ENCODE measurements at places on chromosomes 7 and 10. TPM values are rescaled to one million over a fixed set of nuclear protein-coding genes. Genes with fewer than 3 reads are reported as not detected.

LDB3 gene
- not detected for polyA plus RNA-seq

EN2 gene
- not detected for polyA plus RNA-seq

DNA sequence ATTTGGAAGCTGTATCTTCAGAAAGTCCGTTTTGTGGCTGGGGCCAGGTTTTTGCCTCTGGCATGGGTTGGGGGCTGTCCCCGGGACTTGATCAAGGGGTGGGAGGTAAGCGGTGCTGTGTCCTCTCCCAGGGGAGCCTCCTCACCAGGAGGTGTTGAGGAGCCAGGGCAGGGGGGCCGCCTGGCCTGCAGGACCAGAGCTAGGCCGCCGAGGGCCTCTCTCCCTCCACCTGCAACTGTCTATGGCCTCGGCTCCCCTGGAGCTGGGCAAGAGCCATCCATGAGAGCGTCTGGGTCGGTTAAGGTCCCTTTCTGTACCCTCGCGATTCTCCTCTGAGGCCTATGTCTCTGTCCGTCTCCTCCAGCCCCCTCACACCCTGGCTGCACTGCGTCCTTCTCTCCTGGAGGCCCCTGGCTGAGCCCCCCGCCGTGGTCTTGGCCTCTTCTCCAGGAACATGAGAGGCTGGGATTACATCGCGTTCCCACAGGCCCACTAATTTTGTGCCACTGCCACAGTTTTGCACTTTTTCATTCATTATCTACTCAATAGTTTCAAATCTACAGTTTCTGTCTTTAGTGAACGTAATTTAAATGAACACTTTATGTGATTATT is 20.6 kb downstream of the CALML5 start:
- no peak for DNase-seq

DNA sequence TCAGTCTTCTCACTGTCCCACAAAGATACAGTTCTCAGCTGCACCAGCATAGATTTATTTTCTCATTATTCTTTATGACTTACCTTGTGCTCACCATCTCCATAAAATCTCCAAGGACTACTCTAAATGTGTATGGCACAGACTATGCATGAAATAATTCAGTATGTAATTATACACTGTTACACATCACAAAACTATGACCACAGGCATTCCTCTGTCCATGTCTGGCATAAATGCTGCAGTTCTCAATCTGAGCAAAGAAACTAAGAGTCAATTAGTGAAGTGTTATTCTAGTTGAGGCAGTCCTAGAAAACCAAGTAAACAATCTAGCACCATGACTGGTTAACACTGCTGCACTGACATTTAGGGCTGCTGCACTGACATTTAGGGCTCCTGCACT is 2.7 kb downstream of the CYCS start:
- no peak for DNase-seq

GRCh38 chr7:79461660-79462059 is 8.2 kb upstream of the MAGI2 start:
- DNase-seq, result no peak

GRCh38 chr7:79862447-79863210 is 272.0 kb upstream of the GNAI1 start:
- no peak for DNase-seq

GRCh38 chr10:33716501-33717267 is 382.2 kb upstream of the NRP1 start:
- DNase-seq, result no peak

DNA sequence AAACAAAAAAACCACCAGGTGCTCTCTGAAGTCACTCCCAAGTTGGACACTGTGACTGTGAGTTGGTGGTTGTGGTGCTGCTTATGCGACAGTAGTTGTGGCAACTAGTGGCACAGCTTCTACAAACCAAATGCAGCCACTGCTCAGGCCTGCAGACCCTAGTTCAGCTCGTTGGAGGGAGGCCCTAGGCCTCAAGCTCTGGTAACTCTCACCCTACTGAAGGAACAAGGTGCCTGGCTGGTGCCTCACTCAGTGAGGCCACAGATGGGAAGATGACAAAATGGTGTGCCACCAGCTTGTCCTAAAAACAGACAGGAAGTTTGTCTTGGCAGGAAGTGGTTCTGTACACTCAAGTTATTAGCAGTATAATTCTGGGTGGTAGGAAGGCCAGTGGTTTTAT is 45.3 kb upstream of the RAPGEF5 start:
- no peak for DNase-seq

DNA sequence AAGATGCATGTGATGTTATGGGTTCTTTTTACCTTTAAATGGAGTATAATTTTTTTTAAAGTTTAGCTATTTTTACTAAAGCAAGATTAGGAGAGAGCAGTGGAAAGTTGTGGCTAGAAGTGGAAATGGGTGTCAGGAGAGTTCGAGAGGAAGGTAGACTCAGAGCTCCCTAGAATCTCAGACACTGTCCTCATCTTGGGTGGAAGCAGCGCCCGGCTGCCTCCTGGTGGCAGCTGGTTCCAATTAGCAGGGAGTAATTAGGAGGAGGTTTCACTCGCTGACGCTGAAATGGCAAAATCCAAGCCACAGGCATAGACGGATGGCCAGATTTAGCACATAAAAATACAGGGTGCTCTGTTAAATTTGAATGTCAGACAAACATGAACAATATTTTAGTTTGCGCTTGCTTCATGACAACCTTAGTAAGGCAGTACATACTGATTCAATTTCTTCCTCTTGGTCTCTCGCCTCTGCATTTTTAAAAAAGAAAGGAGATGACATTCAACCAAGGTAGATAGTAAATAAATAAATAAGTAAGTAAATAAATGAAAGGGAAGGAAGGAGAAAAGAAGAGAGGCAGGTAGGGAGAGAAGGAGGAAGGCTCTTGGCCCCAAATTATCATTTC is 58.5 kb downstream of the LGI1 start:
- DNase-seq, result peak; percentile 8

DNA sequence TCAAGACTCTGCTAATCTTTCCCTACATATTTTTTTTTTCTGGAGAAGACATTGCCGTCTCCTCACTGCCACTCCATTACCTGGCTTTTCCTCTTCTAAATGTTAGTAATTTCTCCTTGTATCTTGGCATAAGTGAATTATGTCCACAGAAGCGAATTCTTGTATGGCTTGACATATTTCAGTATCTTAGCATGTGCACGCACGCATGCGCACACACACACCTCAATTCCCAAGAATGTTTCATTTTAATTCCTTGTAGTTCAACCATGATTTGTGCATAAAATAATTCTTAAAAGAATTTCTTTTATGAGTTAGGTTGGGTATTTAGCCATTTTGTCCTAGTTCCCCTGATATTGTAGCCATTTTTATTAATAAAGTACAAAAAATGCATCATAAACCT is 301.2 kb upstream of the MYO3A start:
- no peak for DNase-seq
